ENCODE measurements at places on chromosomes 13 and 19. TPM values are rescaled to one million over a fixed set of nuclear protein-coding genes. Genes with fewer than 3 reads are reported as not detected.
A peak's percentile ranks its signal among the peaks of the same experiment; 100 is the strongest.

DNA sequence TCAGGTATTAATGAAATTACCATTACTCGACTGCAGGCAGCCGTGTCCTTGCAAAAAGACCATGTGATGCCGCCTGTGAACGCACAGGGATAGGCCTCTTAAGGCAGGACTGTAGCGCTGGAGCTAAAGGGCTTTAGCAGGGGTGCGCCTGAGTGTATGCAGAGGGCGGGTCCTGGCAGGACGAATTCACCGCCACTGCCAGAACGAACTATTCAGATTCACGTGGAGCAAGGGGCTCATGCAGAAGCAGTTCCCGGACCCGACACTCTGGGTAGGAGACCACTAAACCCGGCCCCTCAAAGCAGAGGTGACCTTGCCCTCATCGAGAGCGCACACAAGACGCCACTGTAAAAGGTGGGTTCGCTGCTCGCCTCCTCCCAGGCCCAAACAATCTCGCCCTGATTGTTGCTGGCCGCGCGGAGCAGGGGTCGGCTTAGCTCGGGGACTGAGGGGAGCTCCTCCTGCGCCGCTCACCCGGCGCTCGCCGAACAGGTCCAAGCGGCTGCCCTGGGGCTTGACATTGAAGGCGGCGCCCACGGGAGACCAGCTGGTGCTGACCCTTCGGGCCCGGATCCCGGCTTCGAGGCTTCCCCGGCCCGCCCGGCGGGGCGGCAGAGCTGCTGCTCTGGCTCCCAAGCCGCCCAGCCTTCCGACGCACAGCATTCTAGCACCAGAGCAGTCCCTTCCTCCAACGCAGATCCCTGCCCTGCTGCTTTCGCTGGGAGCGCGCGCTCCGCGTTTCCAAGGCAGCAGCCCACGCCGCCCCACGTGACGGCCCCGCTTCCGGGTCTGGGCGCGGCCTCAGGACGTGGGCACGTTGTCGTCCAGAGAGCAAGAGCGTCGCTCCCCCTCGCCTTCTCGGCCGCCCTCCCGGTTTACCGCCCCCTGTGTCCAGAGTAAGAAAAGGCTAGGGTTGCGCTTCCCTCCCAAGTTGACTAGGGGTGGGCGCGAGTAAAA is at the start of gene MIPEP:
Gene MIPEP (minus strand): TSS at position 743 of the 957 bp plus-strand sequence. CDS start 80 bp downstream, at position 663.
- peak; percentile 95 for DNase-seq

GRCh38 chr19:41872775-41873647 is 4.1 kb upstream of the CD79A start:
- DNase-seq: peak; percentile 67

- no peak for DNase-seq
Measured at GRCh38 chr13:91817250-91817649, 418.8 kb downstream of the GPC5 start.

The MISP gene
- 0.18 TPM for total RNA-seq

DNA sequence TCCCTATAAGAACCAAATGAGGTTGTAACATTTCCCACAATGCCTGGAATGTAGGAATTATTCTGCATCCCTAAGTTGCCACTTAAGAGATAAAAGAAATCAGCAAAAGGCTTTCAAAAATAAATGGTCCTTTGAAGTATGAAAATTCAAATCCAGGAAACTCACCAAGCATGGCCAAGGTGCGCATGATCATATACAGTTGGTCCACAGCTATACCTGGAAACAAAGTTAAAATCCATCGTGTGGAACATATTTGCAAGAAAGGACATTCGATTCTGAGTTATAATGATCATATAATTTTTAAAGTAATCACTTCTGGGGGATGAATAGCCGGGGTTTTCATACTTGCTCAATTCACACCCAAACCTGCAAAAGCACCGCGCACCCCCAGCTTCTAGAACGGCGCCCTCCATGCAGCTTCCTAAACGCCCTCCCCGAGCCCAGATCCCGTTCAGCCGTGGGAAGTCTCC is 525 bp downstream of the CARS2 start:
- DNase-seq: no peak

The PRX gene
- 0.70 TPM for total RNA-seq

DNA sequence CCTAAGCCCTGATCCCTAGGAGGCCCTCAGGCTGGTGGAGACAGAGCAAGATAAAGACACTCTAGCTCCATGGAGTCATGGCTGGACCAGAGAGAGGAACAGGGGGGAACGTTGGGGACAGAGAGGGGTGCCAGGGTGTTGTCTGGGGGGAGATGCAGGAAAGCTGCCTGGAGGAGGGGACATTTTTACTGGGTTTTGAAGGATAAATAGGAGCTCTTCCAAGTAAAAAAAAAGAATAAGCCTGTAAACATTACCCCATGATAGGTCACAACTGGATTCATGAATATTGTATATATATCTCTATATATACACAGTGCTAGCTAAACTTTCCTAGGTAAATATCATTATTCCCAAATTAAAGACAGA is 714 bp downstream of the HSH2D start:
- no peak for DNase-seq

The KASH5 gene
- total RNA-seq: not detected

GRCh38 chr19:12187625-12188024 is 24.7 kb downstream of the ZNF136 start:
- no peak for DNase-seq

DNA sequence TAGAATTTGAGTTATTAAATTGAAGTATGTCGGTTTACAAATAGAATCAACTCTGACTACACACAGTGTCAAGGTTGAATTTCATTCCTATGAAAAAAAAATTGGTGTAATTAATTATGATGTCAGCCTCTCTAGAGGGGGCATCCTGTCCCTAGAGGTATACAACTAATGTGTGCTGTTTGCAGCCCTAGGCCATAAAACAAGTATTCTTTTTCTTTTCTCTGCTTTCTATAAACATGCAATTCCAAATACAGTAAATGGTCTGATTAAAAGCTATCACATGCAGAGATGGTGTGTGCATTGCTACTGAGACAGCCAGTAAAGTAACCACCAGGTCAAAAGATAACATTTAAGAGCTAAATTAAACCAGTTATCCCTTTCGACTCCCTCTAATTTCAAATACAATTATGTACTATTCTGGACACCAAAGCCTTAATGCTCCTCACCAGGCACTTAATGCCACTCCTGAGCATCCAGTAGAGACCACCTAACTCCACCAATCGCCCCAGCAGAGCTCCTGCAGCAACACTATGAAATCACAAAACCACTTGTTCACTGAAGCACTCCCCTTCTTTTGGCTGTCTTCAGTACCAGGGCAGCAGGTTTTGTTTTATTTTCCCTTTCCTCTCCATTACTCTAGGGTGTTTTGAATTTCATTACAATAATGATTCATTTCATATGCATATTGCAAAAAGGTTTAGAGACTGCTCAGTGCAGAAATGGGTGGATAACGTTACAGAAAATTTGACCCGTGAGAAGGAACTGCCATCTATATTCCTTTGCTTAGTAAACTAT is 426.9 kb downstream of the PCDH9 start:
- DNase-seq: no peak

- peak; percentile 64 for DNase-seq
Measured at GRCh38 chr19:10364644-10365043, 15.7 kb downstream of the TYK2 start.

The SYDE1 gene
- 3.4 TPM for total RNA-seq

The CYP4F12 gene
- 98.6 TPM for total RNA-seq

The UBE2L5 gene
- not detected for total RNA-seq

The CEBPA gene
- 185 TPM for total RNA-seq
